Right cardiac atrium (tissue), 5 donors: ENCODE measurements at places on chromosomes 5 and 9.

GRCh38 chr9:85516455-85516854 lies 225.3 kb downstream of the AGTPBP1 start:
- no peak for DNase-seq

- DNase-seq, result no peak
Observed at GRCh38 chr5:30574761-30575160, 618.7 kb upstream of the CDH6 start.

DNA sequence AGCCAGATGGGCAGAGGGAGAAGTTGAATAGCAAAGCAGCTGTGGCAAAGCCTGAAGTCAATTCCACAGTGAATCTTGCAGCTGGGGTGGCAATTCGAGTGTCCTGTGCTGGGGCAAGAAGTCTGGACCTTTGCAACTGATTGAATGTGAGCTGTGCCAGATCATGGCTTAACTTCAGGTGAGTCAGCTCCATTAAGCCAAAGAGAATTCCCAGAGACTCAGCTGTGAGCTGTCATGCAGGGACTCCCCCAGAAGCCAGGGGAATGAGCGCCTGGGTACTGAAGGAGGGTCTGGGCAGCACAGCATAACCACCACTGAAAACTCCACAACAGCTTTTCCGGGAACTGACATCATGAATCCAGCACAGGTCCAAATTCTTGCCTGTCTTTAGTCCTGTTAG lies 153.5 kb upstream of the TRPC7 start:
- no peak for DNase-seq

DNA sequence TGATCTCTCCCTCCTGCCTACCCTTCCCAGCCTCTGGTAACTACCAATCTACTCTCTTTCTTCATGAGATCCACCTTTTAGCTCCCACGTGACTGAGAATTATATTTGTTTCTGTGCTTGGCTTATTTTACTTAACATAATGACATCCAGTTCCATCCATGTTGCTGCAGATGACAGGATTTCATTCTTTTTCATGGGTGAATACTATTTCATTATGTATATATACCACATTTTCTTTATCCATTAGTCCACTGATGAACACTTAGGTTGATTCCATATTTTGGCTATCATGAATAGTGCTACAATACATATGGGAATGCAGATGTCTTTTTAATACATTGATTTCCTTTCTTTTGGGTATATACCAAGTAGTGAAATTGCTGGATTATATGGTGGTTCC lies 35.5 kb upstream of the ZNF366 start:
- DNase-seq, result no peak

- DNase-seq, result no peak
Observed at GRCh38 chr9:92492781-92493401, 10.6 kb upstream of the ASPN start.

- no peak for DNase-seq
Observed at GRCh38 chr5:28766565-28767158, 1728.3 kb upstream of the CDH9 start.

DNA sequence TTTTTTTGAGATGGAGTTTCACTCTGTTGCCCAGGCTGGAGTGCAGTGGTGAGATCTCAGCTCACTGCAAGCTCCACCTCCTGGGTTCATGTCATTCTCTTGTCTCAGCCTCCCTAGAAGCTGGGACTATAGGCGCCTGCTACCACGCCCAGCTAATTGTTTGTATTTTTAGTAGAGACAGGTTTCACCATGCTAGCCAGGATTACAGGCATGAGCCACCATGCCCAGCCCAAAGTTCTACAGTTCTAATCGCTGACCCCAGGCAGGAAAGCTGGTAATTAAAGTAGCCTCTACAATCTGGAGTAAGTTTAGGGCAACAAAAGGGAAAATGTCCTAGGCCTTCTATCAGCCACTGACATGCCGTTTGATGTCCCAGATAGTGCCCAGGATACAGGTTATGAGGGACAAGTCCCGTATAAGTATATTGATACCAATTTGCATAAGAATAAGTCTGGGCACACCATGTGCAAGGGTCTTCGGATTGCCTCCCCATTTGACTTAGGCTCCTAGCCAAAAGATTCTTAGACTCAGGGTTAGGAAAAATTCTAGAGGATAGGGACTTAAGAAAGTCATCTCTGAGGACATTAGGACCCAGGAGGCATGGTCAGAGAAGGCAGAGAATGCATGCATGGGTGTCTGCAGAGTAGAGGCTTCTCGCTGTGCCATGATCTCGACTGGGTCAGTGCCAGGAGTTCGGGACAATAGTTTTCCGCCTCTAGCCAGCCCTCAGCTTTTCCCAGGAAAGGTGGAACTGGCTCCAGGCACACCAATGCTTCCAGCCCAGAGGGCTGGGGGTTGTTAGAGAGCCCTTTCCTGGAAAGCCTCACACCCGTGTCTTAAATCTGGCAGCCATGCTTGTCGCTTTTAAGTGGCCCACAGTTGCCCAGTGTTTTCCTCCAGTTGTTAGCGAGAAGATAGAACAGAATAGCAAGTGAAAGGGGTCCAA lies 1111.1 kb downstream of the TAF11L14 start:
- peak; percentile 16 for DNase-seq

DNA sequence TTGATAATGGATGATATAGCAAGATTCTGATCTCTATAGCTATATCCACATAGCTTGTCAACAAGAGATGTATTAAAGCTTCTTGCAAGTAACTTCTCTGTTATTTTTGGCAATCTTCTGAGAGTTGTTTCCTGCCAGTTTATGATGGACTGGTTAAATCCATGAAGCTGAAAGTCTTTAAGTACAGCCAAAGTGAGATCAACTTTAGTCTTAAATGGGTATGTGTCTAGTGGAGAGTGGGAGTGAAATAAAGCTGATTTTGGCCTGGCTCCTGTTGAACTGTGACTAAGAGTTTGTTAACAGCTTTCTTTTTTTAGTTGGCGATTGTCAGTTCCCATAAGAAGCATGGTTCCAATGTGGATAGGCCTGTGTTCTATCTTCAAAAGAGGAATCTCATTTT lies 350.9 kb upstream of the PCSK5 start:
- DNase-seq, result no peak

GRCh38 chr5:337563-338130 lies 16.1 kb downstream of the AHRR start:
- no peak for DNase-seq

DNA sequence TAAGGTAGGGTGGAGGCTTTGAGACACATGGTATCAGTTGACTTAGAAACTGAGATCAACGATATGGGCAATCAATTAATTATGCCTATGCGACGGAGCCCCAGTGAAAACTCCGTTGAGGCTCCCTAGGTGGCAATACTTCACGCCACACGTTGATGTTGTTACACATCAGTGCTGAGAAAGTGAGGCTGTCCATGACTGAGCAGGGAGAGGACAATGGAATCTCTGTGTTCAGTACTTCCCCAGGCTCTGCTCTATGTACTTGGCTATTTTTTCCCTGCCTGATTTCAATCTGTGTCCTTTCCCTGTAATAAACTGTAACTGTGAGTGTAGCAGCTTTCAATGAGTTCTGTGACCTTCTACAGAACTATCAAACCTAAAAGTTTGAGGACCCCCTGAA lies 211.7 kb downstream of the SNCAIP start:
- no peak for DNase-seq

- DNase-seq, result no peak
Observed at GRCh38 chr9:91546574-91546973, 122.9 kb upstream of the NFIL3 start.

DNA sequence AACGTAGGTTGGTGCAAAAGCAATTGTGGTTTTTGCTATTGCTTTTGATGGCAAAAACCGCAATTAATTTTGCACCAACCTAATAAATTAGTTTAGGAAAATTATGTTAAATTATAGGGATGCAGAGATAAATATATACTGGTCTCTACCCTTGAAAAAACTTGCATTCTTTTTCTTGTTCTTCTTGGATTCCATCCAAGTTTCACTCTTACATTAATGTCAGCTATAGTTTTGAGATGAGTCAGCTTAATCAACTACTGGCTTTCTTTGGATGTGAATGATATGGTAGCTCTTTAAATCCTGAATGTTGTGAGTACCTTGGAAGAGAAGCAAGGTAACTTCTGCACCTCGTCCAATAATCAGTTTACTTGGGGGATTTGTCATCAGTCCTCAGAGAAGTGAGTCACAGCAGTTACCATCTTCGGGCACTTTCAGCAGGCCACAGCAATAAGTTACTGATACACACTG lies 549.0 kb upstream of the ZNF608 start:
- DNase-seq, result no peak

GRCh38 chr5:115348175-115348574 lies 51.7 kb upstream of the CCDC112 start:
- no peak for DNase-seq

DNA sequence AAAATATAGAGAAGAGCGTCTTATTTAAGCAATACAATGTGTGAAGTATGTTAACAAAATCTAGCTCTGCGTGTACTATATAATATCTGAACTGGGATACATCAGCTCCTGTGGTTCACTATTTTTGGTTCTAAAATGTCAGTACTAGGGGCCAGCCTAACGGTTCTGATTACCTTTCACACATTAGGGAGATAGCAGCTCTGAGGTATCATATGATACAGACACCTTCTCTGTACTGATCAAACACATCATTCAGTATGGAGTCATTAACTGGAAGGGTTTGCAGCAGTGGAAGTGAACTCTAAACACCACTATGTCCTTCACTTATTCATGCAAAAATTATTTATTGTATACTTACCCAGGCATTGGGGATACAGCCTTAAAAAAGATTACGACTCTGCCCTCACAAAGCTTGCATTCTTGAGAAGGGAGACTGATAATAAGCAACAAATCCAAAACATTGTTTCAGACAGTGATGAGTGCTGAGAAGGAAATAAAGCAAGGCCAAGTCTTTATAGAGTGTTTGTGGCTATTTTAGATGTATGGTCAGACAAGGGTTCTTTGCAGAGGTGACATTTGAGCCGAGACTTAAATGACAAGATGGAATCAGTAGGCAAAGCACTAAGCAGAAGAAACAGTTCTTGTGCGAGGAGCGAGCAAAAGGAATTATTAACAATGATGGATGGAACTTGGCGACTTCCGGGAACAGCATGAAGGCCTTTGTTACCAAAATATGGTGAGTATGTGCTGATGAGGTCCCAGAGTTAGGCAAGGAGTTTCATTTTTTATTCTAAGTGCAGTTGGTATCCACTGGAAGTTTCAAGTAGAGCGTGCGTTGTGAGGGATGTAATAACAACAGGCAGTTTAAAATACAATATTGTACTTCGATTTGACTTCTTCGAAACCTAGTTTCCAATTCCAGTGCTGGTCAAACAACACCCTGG lies 1.8 kb upstream of the LNPEP start:
- DNase-seq, result no peak
